ENCODE measurements at places on chromosomes 2 and 18.

DNA sequence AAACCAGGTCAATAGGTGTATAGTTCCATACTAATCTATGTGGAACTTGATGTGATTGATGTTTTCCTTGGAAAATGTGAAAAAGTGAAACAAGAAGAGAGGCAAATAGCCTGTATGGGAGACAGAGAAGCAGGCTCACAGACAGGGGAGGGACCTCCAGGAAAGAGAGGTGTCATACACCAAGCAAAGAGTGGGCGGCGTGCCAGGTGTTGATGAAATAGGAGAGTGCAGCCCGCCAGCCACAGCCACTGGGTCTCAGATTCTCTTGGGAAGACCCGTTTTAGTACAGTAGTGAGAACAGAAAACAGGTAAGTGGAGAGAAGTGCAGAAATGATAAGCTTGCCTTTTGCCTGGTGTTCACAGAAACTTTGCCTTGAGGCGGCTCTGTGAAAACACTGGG, 301.9 kb downstream of the ZNF407 start:
- no peak for DNase-seq

GRCh38 chr2:105546628-105546974, 147.8 kb upstream of the FHL2 start:
- DNase-seq = peak; percentile 2

GRCh38 chr2:96251721-96252292, 14.0 kb downstream of the TMEM127 start:
- peak; percentile 26 for DNase-seq

- no peak for DNase-seq
These were observed 79.8 kb downstream of the DTNA start for GRCh38 chr18:34789768-34790344.

GRCh38 chr2:173740639-173741038, 224.5 kb downstream of the SP3 start:
- no peak for DNase-seq

DNA sequence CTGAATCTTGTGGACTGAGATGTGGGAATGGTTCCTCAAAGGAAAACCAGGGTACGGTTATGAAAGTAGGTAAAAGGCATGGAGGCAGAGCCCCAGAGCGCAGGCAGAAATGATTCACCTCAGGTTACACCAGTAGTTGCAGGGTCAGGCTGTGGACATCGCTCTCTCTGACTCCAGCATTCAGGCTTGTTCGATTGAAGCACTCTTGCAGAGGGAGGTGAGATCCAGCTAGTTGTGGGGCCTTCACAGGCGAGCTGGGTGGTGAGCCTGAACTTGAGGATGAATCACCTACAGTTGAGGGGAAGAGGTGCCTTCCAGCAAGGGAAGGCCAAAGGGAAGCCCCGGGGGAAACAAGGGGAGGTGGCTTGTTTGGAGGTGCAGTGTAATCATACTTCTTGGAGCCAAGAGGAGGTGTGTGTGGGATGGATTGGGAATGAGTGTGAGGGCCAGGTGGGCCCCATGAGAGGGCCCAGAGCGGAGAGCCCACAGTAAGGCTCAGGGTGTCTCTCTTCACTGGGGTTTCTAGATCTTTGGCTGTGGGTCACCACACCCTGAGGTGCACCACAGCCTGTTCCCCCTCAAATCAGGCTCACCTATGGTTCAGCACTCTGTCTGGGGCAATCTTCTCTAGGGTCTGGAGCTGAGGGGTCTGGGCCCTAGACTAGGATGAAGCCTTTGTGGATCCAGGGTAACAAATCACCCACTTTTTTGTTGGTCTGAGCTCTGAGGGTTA, 48.5 kb upstream of the MCFD2 start:
- DNase-seq = no peak

GRCh38 chr2:27282892-27283291, 663 bp downstream of the TRIM54 start:
- no peak for DNase-seq

GRCh38 chr2:28427741-28428415, 35.2 kb downstream of the FOSL2 start:
- no peak for DNase-seq

DNA sequence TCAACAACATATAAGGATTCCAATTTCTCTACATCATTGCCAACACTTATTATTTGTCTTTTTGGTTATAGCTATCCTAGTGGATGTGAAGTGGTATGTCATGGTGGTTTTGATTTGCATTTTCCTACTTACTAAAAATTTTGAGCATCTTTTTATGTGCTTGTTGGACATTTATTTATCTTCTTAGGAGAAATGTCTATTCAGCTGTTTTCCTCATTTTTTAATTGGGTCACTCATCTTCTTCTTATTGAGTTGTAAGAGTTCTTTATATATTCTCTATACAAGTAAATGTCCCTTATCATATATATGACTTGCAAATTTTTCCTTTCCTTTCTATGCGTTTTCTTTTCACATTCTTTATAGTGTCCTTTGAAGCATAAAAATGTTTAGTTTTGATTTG, 4.7 kb upstream of the CCL20 start:
- no peak for DNase-seq

GRCh38 chr2:23651187-23652080, 266.5 kb downstream of the KLHL29 start:
- peak; percentile 47 for DNase-seq

All from urothelium cell line (cell line).